ENCODE measurements at places on chromosomes 1 and 21.
A peak's percentile ranks its signal among the peaks of the same experiment; 100 is the strongest.

DNA sequence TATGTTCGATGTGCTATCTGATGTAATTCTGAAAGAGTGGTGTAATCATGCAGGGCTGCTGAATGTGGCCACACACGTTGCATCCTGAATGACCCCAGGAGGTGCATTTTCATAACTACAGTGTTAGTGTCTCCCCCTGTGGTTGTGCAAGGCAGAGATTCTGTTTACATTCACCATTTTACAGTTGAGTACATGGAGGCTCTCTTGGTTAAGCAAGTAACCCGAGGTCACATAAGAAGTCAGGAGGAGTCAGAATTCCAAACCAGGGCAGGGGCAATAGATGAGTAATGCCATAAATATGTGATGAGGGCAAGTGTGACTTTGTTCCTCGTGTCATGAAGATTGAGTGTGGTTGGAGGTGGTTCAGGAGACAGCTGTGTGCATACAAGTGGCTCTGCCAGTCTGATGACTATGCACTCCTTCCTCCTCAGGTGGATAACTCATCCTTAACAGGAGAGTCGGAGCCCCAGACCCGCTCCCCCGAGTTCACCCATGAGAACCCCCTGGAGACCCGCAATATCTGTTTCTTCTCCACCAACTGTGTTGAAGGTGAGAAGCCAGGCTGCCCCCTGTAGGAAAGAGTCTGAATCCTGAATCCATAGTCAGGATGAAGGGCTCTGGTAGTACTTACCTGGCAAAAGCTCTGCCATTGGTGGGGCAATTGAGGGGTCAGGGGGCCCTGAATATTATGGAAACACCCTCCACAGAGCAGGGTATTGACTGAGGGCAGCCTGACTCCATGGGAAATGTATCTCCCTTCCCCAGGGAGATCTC lies 9.3 kb downstream of the ATP1A2 start:
- DNase-seq = no peak

GRCh38 chr1:110076789-110077500 lies 6.5 kb upstream of the ALX3 start:
- DNase-seq = no peak

DNA sequence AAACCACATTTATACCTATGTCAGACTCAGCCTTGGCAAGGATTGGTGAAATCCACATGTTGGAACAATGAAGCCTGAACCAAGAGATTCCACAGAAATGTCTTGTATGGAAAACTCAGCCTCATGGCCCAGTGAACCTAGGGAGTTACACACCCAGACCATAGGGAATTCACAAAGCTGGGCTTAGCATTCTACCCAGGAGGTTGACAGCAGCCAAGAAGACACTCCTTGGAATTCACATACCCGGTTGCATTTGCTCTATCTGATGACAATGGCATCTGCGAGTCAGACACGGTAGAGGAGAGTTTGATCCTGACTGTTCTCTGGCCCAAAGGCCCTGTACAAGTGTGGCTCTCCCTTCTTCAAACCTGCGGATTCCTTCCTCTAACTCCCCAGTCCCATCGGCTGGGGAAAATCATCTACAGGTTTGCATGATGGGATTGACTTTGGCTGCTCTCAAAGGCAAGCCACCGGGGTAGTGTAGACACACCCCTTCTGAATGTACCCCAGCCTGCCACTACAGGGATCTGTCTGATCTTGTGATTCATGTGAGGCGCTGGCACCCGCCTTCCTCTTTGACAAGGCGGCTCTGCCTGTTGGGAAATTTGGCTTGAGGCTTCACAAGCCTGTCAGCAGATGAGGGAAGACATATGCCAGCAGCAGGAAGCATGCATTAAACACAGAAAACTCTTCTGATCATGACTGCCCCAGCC lies 297.3 kb upstream of the KAZN start:
- DNase-seq = no peak

- DNase-seq = no peak
These were observed 27.3 kb upstream of the ACTA1 start for GRCh38 chr1:229461032-229461668.

GRCh38 chr1:53332186-53332564 lies 4.3 kb upstream of the LRP8 start:
- DNase-seq = peak; percentile 10

- peak; percentile 96 for DNase-seq
These were observed at the start of gene RNF19B for GRCh38 chr1:32964461-32965250. Gene RNF19B (minus strand): TSS chr1:32964809. CDS start chr1:32964685, 124 bp downstream.

GRCh38 chr1:186183970-186184628 lies 191.0 kb downstream of the TPR start:
- no peak for DNase-seq

DNA sequence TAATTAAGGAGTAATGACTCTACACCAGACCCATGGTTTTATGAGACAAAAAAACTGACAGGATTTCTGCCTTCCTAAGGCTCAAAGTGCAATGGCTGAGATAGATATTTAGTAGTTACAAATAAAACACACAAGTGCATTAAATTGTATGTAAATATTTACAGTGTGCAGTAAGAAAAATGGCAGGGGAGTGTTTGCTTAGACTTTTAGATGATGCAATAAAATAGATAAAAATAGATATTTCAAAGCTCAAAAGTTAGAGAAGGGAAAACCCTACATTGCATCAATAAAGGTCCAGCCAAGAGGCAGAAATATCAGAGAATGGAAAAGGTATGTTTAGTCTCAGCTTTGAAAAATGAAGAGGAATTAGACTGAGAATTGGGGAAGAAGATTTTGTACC lies 226.3 kb upstream of the FGGY start:
- DNase-seq = no peak

DNA sequence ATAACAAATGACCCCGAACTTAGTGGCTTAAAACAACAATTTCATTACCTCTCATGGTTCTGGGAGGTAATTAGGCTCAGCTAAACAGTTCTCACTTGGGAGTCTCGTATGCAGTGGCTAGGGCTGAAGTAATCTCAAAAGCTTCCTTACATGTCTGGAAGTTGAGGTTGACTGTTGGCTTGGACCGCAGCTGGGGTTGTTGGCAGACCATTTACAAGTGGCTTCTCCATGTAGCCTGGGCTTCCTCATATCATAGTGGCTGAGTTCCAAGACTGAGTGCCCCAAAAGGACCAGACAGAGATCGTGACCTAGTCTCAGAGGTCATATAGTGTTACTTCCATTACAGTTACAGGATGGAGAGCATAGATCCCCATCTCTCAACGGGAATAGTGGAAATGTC lies 2.4 kb upstream of the POGZ start:
- DNase-seq = no peak

All from activated naive CD4-positive, alpha-beta T cell treated with anti-CD3 and anti-CD28 coated beads, Interleukin-2, amount 10 ng/mL, durations not matched to agents 7 days and 5 days (primary cell).